CD4-positive, CD25-positive, alpha-beta regulatory T cell (primary cell): ENCODE measurements at places on chromosomes 7 and 10. TPM values are rescaled to one million over a fixed set of nuclear protein-coding genes. Genes with fewer than 3 reads are reported as not detected.

The DDC gene
- total RNA-seq = not detected

DNA sequence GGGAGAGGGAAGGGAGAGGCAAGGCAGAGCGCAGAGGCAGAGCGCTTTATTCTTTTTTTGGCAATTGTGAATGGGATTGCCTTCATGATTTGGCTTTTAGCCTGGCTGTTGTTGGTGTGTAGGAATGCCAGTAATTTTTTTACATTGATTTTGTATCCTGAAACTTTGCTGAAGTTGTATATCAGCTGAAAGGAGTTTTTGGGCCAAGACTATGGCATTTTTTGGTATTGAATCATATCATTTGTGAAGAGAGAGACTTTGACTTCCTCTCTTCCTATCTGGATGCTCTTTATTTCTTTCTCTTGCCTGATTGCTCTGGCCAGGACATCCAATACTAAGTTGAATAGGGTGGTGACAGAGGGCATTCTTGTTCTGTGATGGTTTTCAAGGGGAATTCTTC, 291.3 kb downstream of the REEP3 start:
- no peak for DNase-seq

The ADCY1 gene
- total RNA-seq = not detected

- DNase-seq = no peak
Measured at GRCh38 chr10:26323219-26323618, 106.6 kb downstream of the GAD2 start.

GRCh38 chr7:41024126-41024525, 678.8 kb downstream of the INHBA start:
- no peak for DNase-seq

- DNase-seq = no peak
Measured at GRCh38 chr10:8392216-8392615, 337.7 kb downstream of the GATA3 start.

GRCh38 chr10:43781480-43782361, 133.0 kb upstream of the ZNF32 start:
- DNase-seq = peak; percentile 53

GRCh38 chr7:141027043-141027442, 12.3 kb upstream of the MRPS33 start:
- DNase-seq = no peak

- no peak for DNase-seq
Measured at GRCh38 chr10:47020471-47020870, 109.2 kb downstream of the PTPN20 start.

GRCh38 chr10:125799451-125800182, 23.4 kb downstream of the UROS start:
- no peak for DNase-seq

The SSMEM1 gene
- not detected for total RNA-seq

- DNase-seq = no peak
Measured at GRCh38 chr10:110528224-110528996, 30.7 kb downstream of the DUSP5 start.

DNA sequence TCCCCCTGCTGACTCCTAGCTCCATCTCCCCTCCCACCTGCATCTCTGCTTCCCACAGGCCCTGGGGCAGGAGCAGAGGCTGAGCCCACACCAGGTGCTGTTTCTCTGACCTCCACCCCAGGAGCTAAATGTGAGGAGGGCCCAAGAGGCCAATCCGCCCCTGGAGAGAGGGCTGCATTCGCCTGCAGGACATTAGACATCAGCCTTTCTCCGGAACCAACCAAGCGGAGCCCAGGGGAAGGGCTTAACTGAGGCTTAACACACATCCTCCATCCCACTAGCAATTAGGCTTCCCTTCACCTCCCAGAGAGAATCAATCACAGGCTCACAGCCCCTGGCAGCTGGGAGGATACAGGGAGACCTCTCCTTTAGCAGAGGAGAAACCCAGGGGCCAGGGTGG, 50.5 kb downstream of the SH3PXD2A start:
- no peak for DNase-seq

DNA sequence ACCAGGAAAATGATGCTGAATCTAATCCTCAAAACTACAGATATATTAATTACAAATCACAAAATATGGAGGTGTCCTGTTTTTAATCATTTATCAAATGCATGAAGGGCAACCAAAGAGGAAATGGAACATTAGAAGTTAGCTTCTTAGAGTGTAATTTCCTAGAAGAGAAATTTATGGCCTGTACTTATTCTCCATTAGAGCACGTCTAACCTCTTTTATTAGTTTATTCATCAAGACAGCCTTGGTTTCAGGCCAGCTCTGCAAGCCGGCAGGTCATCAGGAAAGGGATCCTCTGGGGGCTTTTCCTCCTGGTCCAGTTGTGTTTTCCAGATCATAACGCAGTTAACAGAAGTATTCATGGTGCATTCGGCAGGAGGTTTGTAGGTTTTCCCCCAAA, 517.6 kb downstream of the KCNMA1 start:
- no peak for DNase-seq

DNA sequence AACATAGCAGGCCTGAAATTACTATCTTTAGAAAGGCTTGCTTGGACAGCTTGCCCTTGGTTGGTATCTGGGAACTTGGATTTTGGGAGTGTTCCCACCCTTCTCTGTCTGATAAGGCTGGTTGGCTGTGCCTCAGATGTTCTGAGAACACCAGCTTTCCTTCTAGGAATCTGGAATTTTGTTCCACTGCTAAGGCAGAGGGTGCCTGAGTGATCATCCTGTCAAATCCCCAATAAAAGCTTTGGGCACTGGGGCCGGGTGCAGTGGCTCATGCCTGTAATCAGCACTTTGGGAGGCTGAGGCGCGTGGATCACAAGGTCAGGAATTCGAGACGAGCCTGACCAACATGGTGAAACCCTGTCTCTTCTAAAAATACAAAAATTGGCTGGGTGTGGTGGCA, 5.0 kb downstream of the TRUB1 start:
- no peak for DNase-seq

- DNase-seq = no peak
Measured at GRCh38 chr7:30925117-30925516, 13.5 kb downstream of the AQP1 start.

DNA sequence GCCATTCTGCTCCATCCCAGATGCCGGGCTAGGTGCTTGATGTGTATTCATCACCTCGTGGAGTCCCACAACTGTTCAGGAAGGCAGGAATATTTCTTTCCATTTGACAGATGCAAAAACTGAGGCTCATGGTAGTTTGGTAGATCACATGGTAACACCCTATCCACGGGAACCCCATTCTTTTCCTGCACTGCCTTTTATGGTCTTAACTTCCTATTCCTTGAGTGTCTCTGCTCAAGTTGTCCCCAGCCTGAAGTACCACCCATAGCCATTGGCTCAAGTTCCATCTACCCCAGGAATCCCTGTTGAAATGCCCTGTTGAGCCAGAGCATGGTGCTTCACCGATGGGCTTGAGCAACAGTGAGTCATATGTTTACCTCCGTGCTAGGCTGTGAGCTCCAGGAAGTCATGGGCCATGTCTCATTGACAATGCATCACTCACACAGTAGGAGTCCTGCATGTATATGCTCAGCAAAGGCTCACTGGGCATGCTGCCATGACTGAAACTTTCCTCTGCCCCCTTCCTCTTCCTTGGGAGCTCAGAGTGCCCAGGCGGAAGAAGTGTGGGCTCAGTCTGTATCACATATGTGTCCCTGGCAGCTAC, 71.7 kb upstream of the ADAM12 start:
- DNase-seq = no peak

DNA sequence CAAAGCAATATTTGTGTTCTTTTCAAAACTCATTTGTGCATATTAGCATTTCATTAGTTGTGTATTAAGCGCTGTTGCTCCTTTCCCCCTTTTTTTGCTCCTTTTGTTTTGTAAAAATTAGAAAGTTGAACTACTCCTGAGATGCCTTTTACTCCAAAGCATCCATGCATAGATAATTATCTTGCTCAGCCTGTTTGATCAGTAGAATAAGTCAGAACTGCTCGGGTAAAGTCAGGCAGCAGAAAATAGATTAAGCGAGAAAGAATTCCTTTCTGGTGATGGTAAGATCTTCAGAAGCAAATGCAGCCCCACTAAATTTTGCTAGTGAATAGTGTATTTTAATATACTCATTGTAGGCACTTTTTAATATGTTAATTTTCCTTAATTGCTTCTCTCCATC, 227.1 kb downstream of the TEX36 start:
- no peak for DNase-seq

DNA sequence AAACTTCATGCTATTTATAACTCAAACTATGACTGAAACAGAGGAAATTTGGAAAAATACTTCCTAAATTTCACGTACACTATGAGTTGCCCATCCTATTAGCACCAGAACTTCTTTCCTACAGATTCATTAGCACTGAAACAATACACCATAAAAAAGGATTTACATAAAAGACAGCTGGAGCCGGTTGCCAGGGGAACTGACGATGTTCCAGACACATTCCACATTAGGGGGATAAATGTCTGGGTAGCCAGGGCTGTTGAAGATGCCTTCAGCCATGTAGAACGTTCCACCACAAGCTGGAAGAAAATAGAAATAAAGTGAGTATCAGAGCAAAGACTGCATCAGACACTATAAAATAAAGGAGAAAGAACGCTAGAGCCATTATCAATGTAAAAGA, 129.8 kb upstream of the RSU1 start:
- DNase-seq = no peak

DNA sequence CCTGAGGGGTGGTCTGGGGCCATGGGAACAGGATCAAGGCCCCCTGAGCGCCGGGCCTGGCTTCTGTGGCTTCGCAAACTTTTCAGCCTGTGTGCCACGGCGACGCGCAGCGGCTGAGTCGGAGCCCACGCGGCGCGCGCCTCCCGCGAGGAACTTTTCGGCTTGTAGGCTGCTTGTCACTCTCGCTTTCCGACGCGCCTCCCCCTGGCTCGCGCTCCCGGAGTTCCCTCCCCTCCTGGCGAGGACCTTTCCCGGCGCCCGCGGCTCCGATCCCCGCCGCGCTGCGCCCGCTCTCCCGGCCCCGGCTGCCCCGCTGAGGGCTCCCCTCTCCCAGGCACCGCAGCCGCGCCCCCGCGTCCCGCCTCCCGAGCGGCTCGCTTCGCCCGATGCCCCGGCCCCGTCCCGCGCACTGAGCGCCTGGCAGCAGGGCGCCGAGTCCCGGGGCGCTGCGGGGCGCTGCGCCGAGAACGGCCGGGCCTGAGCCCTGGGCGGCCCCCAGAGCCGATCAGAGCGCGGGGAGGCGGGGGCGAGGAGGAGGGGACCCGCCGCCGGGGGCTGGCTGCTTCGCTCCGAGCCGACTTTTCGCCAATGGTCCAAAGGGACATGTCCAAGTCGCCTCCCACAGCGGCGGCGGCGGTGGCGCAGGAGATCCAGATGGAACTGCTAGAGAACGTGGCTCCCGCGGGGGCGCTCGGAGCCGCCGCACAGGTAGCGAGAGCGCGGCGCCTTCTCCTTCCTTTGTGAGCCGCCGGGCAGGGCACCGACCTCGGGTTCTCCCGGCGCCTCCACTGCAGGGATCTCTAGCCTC, at the start of gene CACNB2:
Gene CACNB2 (plus strand): TSS at position 276 of the 808 bp plus-strand sequence.
- DNase-seq = no peak
